ENCODE measurements at places on chromosomes 13 and 19. TPM values are rescaled to one million over a fixed set of nuclear protein-coding genes. Genes with fewer than 3 reads are reported as not detected.

GRCh38 chr13:98182153-98182552 is 5.1 kb upstream of the RNF113B start:
- no peak for DNase-seq

- DNase-seq = no peak
These were observed 185.8 kb downstream of the OLFM4 start for GRCh38 chr13:53214433-53214832.

The FAM83E gene
- total RNA-seq = not detected

The ZNF160 gene
- 23.1 TPM for total RNA-seq

GRCh38 chr13:112113348-112113747 is 46.4 kb downstream of the SOX1 start:
- DNase-seq = no peak

GRCh38 chr13:38819053-38819452 is 132.2 kb downstream of the FREM2 start:
- DNase-seq = peak; percentile 14

DNA sequence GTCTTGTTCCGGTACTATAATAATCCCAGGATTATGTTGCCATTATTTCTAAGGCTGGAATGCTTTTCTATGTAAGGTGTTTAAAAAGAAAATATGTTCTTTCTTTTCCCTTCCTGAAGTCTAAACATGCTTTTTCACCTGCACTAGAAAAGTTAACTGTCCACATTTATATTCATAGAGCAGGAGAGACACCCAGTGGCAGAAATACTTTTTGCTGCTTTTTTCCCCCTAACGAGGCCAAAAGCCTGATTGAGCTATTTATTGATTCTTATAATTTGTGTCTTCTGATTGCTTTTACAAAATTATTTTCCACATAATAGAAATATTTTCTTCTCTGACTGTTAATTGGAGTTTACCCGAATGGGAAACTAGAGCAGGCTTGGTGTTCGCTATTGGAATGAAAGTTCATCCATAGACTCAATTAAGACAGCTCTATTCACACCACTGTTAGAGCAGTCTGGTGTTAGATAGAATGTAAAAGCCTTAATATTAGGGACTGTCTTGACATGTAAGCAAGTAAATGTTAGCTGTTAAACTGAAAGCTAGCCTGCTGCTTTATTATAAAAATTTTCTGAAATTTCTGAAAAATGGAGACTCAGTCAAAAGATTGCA is 15.8 kb downstream of the GPR180 start:
- DNase-seq = no peak

DNA sequence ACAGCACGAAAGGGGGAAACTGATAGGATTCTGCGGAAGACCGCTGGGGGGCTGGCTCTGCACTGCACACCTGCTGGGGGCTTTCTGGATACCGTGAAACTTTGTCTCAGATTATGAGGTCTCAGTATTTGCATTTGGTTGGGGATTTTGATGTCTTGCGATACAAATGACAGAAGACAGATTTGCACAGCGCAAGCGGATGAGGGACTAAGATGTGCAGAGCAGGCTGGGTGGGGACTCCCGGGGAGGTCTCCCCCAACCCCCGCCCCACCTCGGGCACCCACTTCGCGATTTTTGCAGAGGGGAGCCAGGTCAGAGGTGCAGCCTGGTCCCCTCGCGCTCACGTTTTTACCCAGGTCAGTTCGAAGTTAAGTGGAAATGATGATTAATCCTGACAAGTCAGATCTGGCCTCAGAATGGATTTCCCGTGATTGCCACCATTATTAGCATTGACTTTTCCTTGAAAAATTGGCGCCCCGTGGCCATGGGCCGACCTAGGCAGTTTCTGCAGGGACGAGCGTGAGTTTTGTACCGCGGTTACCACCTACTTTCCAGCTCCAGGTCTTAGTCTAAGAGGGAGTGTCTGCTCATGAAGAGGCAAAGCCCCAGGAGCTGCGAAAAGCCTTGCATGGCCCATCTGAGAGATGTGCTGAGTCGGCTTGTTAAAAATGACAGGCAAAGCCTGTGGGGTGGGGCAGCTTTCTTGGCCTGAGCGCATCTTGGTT is 1.3 kb upstream of the GJB2 start:
- no peak for DNase-seq

GRCh38 chr19:12668932-12669269 is 2.3 kb downstream of the WDR83 start:
- DNase-seq = peak; percentile 54

The PLK5 gene
- total RNA-seq = not detected

The TRAPPC2B gene
- total RNA-seq = 56.7 TPM

DNA sequence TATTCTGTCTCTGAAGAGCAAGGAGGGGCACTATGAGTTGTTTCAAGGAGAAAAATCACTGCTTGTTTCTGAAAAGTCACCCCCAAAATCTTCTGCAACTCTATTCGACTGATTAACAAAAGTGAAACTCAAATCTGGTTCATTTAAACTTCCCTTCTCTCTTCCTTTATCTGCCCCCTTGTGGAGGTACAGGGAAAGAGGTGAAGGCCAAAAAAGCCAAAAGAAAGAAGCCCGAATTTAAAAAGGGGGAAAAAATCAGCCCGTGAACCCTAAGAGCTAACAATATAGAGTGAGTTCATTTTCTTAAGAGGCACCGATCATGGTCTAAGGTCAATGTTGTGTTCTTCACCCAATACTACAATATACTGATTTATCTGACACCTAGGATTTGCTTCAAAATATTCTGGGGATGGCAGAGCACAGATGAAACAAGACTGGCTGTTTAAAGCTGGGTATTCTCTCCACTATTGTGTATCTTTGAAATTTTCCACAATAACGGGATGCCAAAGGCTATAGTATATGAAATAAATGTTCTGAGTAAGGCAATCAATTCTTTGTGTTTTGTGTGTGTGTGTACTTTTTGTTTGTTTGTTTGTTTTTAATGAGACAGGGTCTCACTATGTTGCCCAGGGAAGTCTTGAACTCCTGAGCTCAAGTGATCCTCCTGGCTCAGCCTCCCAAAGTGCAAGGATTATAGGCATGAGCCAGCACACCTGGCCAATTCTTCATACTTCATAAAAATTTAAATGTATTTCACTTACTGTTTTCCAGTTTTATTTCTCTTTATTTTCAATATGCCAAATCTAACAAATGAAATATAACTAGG is 55.0 kb upstream of the EEF1AKMT1 start:
- peak; percentile 56 for DNase-seq

DNA sequence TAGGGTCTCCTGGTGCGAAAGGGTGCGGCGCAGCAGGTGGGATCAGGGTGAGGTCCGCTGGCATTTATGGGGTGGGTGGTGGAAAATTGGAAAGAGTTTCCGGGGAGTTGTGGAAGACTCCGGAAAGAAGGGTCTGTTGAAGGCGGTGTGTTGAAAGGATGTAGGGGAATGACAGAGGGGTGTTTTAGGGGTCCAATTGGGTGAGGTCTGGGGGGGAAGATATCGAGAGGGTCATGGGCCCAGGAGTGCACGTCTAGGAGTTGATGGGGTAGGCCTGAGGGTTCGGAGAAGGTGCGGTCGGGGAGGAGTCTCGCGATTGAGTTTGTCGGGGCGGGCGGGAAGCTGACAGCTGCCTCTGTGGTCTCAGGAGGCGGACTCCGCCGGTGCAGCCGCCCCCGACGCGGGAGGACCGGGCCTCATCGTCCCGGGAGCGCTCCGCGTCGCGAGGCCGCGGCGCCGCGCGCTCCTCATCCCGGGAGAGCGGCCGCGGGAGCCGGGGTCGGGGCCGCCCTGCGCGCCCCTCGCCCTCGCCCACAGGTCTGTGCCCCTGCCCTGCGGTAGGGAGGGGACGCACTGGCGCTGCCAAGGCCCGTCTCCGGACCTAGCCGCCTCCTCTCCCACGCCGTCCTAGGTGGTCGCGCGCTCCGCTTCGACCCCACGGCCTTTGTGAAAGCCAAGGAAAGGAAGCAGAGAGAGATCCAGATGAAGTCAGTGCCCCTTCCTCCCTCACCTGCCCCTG is 7.0 kb downstream of the PGLYRP1 start:
- DNase-seq = no peak

The ZFP36 gene
- total RNA-seq = 6.4 TPM

The GPC6 gene
- 0.20 TPM for total RNA-seq

The HSPB6 gene
- total RNA-seq = 0.10 TPM

- DNase-seq = no peak
These were observed 543.3 kb downstream of the FGF9 start for GRCh38 chr13:22214184-22214583.

The SIGLECL1 gene
- not detected for total RNA-seq

The TRPC4 gene
- total RNA-seq = 1.6 TPM

GRCh38 chr13:112453874-112454647 is 77.9 kb downstream of the SPACA7 start:
- DNase-seq = no peak

DNA sequence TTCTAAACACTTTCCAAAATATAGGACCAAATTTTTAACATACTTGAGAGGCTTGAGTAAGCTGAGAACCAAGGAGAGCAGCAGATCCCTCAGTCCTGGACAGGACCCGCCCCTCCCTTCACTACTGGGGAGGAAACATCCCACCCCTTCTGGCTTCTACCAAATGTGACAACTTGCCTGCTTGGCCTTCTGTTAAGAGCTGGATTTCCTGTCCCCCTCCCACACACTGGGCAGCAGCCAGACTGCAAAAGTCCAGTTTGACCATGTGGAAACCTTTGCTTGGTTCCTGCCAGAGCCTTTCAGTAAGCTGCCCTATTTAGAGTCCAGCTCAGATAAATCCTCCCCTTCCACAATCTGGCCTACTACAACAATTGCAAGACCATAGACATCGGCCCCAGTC is 84.3 kb downstream of the FGF14 start:
- DNase-seq = peak; percentile 11

The ERVK3-1 gene
- total RNA-seq = 68.7 TPM

The GFY gene
- total RNA-seq = not detected

DNA sequence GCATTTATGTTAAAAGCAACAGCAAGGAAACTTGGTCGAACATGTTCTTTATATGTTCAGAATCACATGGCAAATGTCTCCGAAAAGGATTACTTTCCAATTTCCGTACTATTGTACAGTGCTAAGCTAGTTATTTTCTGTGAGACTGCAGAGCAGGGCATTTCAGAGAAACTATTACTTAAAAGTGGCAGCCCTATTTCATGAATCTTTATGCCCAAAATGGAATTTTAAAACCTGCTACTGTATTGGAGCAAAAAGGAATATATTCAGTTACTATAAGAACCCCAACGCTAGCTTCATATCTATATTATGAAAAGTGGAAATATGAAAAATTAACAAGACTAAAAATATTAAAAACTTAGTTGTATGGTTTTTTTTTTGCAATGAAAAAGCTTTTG is 2.2 kb upstream of the KLF5 start:
- DNase-seq = no peak

- DNase-seq = no peak
These were observed 7.1 kb downstream of the TEKTIP1 start for GRCh38 chr19:3546119-3546518.

The NLRP7 gene
- total RNA-seq = not detected

DNA sequence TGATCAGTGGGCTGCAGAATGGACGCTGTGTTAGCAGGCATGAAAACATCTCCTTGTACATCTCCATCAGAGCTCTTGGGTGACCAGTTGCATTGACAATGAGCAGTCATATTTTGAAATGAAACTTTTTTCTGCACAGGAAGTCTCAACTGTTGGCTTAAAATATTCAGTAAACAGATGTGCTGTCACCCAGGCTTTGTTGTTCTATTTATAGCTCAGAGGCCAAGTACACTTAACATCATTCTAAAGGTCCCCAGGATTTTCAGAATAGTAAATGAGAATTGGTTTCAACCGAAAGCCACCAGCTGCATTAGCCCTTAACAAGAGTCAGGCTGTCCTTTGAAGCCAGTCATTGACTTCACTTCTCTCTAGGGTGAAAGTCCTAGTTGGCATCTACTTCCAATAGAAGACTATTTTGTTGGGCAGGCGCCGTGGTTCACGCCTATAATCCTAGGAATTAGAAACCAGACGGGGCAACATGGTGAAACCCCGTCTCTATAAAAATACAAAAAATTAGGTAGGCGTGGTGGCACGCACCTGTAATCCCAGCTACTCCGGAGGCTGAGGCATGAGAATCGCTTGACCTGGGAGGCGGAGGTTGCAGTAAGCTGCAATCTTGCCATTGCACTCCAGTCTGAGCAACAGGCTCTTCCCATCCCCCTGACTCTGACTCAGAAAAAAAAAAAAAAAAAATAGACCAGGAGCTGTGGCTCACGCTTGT is 7.9 kb upstream of the PDE4A start:
- no peak for DNase-seq

The ICAM1 gene
- 81.1 TPM for total RNA-seq

DNA sequence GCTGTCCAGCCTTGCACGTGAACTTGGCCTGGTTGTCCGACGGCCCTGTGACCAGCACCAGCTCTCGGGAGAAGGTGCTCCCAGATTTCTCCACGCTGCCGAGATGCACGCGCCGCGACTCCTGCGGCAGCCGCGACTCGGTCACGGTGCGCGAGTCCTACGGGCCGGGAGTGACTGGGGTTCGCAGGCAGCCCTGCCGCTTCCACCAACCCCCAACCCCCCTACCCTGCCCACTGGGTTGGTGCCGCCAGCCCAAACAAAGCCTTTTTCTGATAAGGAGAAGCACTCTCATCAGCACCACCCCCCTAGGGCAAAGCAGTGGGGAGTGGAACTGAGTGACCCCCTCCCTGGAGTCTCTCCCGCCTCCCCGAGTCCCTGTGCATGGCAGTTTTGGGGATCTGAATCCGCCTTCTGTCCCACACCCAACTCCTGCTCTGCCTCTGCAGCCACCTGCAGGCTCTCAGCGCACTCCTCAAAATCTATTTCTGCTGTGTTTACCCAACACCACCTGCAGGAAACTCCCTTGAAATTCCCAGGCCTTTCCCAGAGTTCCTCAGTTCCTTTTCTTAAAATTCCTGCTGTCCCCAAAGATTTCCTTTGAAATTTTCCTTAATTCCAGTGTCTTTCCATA is 6.2 kb downstream of the NPHS1 start:
- DNase-seq = no peak

- peak; percentile 54 for DNase-seq
These were observed 1.6 kb downstream of the ELAVL3 start for GRCh38 chr19:11479090-11479897.

The CYP4F12 gene
- not detected for total RNA-seq

DNA sequence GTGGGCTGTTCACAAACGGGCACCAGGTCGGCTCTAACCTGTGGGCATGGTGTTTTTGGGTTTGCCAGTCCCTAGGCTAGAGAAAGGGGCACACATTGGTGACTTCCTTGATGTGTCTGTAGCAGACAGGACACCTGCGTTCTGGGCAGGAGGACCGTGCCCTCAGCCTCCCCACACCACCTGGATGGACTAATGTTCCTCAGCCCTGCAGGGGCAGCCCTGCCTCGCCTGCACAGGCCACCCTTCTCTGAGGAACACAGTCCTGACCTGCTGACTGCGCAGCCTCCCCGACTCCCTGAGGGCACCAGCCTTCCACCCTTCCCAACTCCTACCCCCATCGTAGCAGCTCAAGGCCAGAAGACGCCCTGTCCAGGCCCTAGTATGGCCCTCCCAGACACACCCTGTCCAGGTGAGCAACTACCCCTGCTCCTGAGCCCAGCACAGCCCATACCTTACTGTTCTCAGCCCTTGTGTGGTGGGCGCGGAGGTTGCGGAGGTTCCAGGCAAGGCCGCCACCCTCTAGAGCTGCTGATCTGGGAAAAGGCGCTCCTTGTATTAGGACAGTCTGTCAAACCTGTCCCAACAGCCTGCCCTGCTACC is 55.7 kb downstream of the GGACT start:
- DNase-seq = no peak

GRCh38 chr13:50693727-50694126 is 149.8 kb downstream of the DLEU7 start:
- DNase-seq = peak; percentile 78

Data from RPMI7951 (cell line).